ENCODE measurements at places on chromosomes 12 and 14.

- DNase-seq: no peak
- H3K36me3 ChIP-seq: no peaks in the 10 kb centered on the region
- no peaks in the 10 kb centered on the region for H3K4me1 ChIP-seq
- H3K4me3 ChIP-seq: no peak overlapping the region
These were observed 2.5 kb upstream of the LPAR5 start for GRCh38 chr12:6638305-6638704.

GRCh38 chr12:26244503-26244902 lies 49.1 kb downstream of the SSPN start:
- H3K27me3 ChIP-seq: no peaks in the 10 kb centered on the region
- H3K27ac ChIP-seq: no peak overlapping the region
- DNase-seq: no peak

- no peaks in the 10 kb centered on the region for H3K4me1 ChIP-seq
- no peaks in the 10 kb centered on the region for H3K27me3 ChIP-seq
- no peak for DNase-seq
- H3K36me3 ChIP-seq: no peaks in the 10 kb centered on the region
These were observed 136.0 kb downstream of the TTC8 start for GRCh38 chr14:88960496-88960895.

GRCh38 chr12:99311373-99311772 lies 336.2 kb upstream of the GARIN6 start:
- no peaks in the 10 kb centered on the region for H3K27me3 ChIP-seq
- H3K4me1 ChIP-seq: no peaks in the 10 kb centered on the region
- no peak overlapping the region for H3K4me3 ChIP-seq
- no peak for DNase-seq

DNA sequence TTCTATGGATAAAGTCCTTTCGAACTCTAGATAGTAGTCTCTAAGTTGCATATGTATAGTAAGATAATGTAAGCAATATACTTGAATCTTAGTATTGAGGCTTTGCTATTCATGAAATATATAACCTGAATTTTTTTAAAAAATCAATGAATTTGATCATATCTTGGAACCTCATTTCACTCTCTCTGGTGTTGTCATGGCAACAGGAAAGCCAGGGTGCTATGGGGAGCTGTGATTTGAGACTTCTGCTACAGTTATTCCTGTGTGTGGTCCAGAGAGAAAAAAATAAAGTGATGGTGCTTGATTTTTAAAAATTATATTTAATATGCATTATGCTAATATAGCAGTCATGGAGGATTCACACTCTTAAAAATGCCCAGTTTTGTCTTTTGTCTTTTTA lies 508.0 kb downstream of the SNAPC1 start:
- H3K36me3 ChIP-seq: no peaks in the 10 kb centered on the region
- no peaks in the 10 kb centered on the region for H3K4me1 ChIP-seq
- no peak for DNase-seq
- H3K27ac ChIP-seq: no peak overlapping the region
- no peak overlapping the region for H3K4me3 ChIP-seq

DNA sequence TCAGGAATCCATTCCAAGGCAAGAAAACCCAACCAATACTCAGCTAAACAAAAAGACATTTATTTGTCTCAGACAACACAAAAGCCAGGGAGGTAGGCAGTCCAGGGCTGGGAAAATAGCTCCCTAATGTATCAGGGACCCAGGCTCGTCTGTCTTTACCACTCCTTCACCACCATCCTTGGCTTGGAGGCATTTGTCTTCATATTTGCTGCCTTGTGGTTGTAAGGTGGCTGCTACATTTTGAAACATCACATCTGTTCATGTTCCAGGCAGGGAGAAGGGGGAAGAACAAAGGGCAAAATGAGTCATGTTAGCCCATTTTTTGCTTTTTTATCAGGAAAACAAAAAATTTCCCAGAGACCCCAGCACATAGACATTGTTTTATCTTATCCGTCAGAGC lies 44.8 kb upstream of the PCED1B start:
- no peak overlapping the region for H3K27ac ChIP-seq
- H3K27me3 ChIP-seq: no peaks in the 10 kb centered on the region
- no peak overlapping the region for H3K4me3 ChIP-seq
- DNase-seq: no peak

GRCh38 chr12:47189728-47190127 lies 110.0 kb upstream of the AMIGO2 start:
- no peaks in the 10 kb centered on the region for H3K36me3 ChIP-seq
- H3K4me3 ChIP-seq: no peak overlapping the region
- no peak overlapping the region for H3K27ac ChIP-seq
- no peak for DNase-seq

DNA sequence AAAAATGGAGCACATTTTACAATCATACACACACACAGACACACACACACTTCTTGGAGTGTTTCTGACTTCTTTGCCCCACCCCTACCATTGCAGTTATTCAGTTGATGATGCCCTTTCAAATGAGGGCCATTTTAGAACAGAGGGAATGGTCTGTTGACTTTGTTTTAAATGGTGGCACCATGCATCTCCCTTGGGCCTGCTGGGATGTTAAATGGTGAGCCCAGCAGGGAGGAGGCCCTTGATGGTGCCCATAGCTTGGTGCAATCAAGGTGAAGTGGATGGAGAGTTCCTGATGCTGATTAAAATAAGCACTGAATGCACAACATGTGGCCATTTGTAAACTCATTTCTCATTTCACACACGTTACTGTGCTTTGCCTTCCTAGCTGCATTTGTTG lies 13.3 kb downstream of the C12orf75 start:
- DNase-seq: no peak
- H3K36me3 ChIP-seq: peaks cover 5% of the 10 kb centered on the region
- H3K27me3 ChIP-seq: no peaks in the 10 kb centered on the region
- no peak overlapping the region for H3K4me3 ChIP-seq

GRCh38 chr12:27462151-27462694 lies 15.7 kb downstream of the SMCO2 start:
- H3K27ac ChIP-seq: no peak overlapping the region
- no peaks in the 10 kb centered on the region for H3K27me3 ChIP-seq
- H3K36me3 ChIP-seq: no peaks in the 10 kb centered on the region
- no peak for DNase-seq
- no peak overlapping the region for H3K4me3 ChIP-seq

DNA sequence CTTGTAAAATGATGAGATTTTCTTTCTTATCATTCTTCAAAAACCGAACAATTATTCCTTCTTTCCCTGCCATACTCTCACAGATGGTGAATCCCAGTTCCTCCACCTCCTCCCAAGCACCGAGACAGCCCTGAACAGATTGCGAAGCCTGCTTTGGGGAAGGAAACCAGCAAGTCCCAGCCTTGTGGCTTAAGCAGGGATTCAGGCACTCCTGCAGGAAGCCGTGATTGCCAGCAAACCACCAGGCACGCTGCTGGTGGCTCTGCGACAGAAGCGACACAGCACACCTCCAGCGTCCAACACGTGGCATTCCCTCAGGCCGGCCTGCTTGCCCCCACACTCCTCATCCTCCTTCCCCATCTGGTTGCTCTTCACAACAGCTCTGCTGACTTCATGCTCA lies 237.7 kb downstream of the GXYLT1 start:
- H3K4me3 ChIP-seq: no peak overlapping the region
- H3K36me3 ChIP-seq: no peaks in the 10 kb centered on the region
- H3K27me3 ChIP-seq: no peaks in the 10 kb centered on the region

DNA sequence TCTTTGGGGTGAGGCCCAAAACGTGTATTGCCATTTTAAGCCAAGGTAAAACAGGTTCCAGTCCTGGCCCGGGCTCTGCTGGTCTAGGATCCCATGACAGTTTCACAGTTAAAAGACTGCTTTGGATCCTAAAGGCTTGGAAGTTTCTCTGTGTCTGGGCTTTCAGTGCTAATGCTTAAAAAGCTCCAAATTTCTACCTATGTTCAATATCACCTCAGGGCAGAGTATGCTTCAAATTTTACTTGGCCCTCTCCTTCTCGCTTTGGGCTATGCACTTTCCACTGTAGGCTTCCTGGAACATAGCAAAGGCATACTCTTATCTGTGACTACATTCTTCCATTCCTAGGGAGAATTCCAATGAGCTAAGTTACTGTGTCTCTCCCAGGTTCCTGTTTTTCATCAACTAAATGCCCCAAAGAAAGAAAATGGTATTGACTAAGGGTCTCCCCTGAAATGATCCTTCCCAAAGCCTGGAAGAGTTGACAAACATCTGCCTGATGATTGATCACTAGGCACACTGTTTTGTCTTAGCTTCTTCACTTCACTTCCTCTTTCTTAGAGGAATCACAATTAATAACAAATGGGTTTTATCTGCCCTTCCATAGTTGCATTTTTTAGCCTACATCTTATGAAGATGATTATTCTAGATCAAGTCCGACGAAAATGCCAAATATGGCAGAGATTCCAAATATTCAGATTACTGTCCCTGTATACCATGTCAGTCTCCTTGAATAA lies 79.4 kb downstream of the TMTC2 start:
- no peak overlapping the region for H3K27ac ChIP-seq
- no peak for DNase-seq
- H3K4me1 ChIP-seq: no peaks in the 10 kb centered on the region
- H3K27me3 ChIP-seq: no peaks in the 10 kb centered on the region
- H3K36me3 ChIP-seq: no peaks in the 10 kb centered on the region

- no peak overlapping the region for H3K4me3 ChIP-seq
- no peaks in the 10 kb centered on the region for H3K36me3 ChIP-seq
- no peaks in the 10 kb centered on the region for H3K4me1 ChIP-seq
These were observed 59.7 kb downstream of the SLC24A4 start for GRCh38 chr14:92382677-92383076.

DNA sequence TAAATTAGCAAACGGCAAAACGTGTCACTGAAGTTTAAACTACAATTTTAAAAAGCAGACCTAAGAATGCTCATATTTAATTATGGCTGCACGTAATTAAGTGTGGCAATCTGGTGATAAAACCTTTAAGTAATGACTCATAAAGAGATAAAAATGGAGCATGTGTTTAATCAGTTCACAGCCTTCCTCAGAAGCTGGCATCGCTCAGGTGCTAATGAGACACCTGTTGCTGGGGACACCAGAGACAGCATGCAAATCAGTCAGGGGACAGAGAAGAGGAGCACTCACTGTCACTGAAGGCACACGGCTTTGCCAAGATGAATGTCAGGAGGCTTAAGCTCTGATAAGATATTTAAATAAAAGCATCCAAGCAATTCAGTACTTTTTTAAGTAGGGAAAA lies 840.3 kb downstream of the GALC start:
- H3K4me3 ChIP-seq: no peak overlapping the region
- H3K27ac ChIP-seq: no peak overlapping the region
- H3K4me1 ChIP-seq: no peaks in the 10 kb centered on the region
- H3K27me3 ChIP-seq: no peaks in the 10 kb centered on the region
- peak; percentile 8 for DNase-seq

- H3K27ac ChIP-seq: no peak overlapping the region
- H3K36me3 ChIP-seq: no peaks in the 10 kb centered on the region
- no peak overlapping the region for H3K4me3 ChIP-seq
These were observed 80.5 kb upstream of the TMCC3 start for GRCh38 chr12:94730847-94731246.

GRCh38 chr14:63504648-63505047 lies 38.5 kb downstream of the PPP2R5E start:
- no peaks in the 10 kb centered on the region for H3K36me3 ChIP-seq
- no peak for DNase-seq
- H3K4me3 ChIP-seq: no peak overlapping the region
- no peak overlapping the region for H3K27ac ChIP-seq
- no peaks in the 10 kb centered on the region for H3K27me3 ChIP-seq
- H3K4me1 ChIP-seq: no peaks in the 10 kb centered on the region

DNA sequence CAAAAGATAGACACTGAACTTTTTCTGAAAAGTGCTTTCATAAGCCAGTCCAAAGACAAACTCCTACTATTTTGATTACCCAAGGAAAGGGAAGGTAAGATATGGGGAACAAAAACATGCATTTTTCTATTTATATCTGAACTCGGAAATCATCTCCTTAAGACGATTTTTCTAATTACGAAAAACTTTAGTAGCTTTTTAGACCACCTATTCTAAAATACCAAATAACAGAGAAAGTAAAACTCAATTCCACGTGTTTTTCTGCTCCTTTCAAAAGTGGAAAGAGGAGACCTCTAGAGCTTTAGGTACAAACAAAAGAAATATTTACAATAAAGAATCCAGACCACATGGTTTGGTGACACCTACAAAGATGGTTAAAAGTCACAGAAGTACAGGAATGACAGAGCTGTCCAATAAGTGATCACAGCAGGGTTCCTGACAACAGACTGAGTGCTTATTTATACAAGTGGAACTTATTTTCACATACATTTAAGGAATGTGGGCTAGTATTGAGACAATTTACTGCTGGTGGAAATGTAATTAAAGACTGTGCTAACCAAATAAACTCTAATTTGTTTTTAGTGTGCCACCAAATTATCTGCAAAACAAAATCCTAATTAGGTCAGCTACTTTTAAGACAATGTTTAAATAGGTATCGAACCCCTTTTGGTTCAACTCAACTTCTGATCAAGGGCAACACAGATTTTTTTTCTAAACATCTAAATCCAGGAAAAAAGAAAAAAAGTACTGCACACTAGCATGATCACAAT lies 2.4 kb downstream of the LRIG3 start:
- H3K4me1 ChIP-seq: no peaks in the 10 kb centered on the region
- H3K4me3 ChIP-seq: no peak overlapping the region
- DNase-seq: no peak
- no peak overlapping the region for H3K27ac ChIP-seq
- no peaks in the 10 kb centered on the region for H3K36me3 ChIP-seq

GRCh38 chr12:118011377-118011776 lies 5.1 kb upstream of the RFC5 start:
- H3K27ac ChIP-seq: no peak overlapping the region
- no peaks in the 10 kb centered on the region for H3K4me1 ChIP-seq
- H3K36me3 ChIP-seq: no peaks in the 10 kb centered on the region

DNA sequence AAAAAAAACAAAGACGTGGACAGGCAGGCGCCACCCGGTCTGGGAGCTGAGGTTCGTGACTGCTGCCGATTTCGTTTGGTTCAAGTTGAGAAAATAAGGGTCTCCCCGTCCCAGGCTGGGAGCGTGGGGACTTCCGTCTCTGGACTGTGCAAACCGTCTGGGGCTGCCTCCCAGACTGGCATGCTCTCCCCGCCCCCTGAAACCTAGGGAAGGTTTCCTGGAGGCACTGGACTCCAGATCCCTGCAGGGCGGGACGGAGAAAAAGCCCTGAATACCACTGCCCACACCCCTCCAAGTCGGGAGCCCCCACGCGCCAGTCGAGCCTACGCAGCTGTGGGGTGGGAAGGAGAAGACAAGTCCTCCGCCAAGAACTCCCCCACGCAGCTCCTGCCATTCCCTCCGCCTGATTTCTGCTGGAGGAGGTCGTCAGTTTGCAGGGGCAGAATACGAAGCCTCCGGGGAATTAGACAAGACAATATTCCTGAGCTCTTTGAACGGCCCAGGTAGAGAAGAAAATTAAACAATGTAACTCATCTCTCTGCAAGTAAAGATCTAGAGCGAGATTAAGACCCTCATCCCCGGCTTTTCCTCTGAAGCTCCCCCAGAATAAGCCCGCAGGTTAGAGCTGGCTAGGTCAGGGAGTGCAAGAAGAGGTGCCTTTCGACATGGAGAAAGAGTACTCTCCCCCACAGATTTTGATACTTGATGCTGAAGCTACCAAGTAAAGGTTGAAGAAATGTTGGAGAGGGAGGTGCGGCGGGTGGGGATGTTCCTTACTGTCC lies 10.4 kb upstream of the HOXC13 start:
- H3K4me3 ChIP-seq: no peak overlapping the region
- no peak overlapping the region for H3K27ac ChIP-seq
- H3K4me1 ChIP-seq: no peaks in the 10 kb centered on the region
- H3K36me3 ChIP-seq: no peaks in the 10 kb centered on the region

- no peaks in the 10 kb centered on the region for H3K36me3 ChIP-seq
- H3K27me3 ChIP-seq: no peaks in the 10 kb centered on the region
- peak; percentile 33 for DNase-seq
- H3K4me3 ChIP-seq: no peak overlapping the region
These were observed 156.8 kb downstream of the KCNA5 start for GRCh38 chr12:5200278-5201087.

- peaks cover 11% of the 10 kb centered on the region for H3K4me1 ChIP-seq
- H3K27me3 ChIP-seq: no peaks in the 10 kb centered on the region
- DNase-seq: peak; percentile 58
- H3K4me3 ChIP-seq: peak overlapping the region; percentile 55
- peak overlapping the region; percentile 80 for H3K27ac ChIP-seq
These were observed 365 bp upstream of the CCDC88C start for GRCh38 chr14:91417983-91418386.

Measured in MM.1S (cell line).